ENCODE measurements at places on chromosomes 3 and 15.

DNA sequence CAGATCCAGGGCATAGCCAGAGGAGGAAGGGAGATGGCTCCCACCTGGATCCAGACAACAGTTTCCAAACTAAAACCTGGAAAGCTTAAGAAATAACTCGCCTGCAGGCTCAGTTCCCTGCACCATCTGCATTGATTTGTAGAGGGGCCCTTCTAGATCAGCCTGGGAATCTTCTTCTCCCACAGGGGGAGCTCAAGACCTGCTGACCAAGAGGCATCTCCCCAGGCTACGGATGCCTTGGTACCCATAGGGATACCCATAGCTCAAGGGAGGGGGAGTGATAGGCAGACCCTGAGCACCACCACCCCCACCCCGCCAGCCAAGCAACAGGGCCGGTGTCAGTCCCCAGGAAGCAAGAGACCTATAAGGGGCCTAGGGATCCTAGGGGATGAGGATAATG is 28.0 kb upstream of the DCLK3 start:
- DNase-seq = peak; percentile 28

- no peak for DNase-seq
These were observed 12.1 kb upstream of the CTSH start for GRCh38 chr15:78956937-78957336.

DNA sequence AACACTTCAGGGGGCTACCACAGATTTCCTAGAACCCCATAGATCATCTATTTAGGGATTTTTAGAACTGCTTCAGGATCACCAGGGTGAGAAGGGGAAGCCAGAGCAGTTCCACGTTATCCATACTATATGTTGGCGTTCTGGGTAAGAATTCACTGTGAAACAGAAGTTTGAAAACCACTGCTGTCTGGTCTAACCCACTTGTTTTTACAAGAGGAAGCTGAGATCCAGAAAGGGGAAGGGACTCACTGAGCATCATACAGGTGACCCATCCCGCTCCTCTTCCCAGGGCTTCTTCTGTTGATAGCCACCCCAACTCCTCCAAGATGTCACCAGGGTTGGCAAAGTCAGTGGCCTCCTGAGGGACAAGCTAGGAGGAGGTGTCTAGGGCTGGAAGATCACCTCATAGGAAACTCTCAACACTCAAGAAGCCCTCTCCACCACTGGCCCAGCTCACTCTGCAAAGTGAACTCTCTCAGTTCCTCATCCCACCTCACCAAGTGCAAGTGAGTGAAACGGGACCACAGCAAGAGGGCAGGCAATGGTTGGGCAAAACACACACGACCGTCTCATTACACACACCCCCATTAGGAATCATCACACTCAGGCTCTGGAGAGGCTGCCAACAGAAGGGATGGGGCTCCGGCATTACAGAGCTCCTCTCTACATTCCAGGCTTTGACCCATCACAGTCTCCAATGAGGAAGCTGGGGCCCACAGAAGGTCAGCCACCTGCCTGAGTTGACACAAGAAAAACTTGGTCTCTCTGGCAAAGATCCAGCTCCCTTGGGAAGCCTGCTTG is 1.8 kb downstream of the DAPK2 start:
- peak; percentile 57 for DNase-seq

GRCh38 chr15:100002787-100003536 is 269.7 kb upstream of the LYSMD4 start:
- DNase-seq = no peak

DNA sequence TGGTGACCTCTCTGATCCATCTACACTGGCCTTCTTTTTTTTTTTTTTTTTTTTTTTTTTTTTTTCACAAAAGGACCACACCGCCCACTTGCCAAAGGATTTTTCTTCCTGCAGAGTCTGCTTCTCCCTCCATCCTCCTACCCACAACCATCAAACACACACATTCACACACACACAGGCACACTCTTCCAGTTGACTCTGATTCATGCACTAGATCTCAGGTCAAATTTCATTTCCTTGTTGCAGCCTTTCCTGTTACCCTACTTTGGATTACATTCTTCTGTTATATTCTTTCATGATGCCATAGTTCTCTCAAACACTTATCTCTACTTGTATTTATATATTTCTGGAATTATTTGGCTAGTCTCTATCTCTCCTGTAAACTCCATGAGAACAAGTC is 133.9 kb downstream of the STAC start:
- no peak for DNase-seq

GRCh38 chr15:78174401-78174800 is 25.2 kb downstream of the IDH3A start:
- peak; percentile 55 for DNase-seq

- DNase-seq = no peak
These were observed 113.0 kb upstream of the GOLGA8J start for GRCh38 chr15:29969562-29970401.

All from common myeloid progenitor, CD34-positive (primary cell).